Aorta (tissue), 5 donors: ENCODE measurements at places on chromosomes 16 and 17. TPM values are rescaled to one million over a fixed set of nuclear protein-coding genes. Genes with fewer than 3 reads are reported as not detected.

DNA sequence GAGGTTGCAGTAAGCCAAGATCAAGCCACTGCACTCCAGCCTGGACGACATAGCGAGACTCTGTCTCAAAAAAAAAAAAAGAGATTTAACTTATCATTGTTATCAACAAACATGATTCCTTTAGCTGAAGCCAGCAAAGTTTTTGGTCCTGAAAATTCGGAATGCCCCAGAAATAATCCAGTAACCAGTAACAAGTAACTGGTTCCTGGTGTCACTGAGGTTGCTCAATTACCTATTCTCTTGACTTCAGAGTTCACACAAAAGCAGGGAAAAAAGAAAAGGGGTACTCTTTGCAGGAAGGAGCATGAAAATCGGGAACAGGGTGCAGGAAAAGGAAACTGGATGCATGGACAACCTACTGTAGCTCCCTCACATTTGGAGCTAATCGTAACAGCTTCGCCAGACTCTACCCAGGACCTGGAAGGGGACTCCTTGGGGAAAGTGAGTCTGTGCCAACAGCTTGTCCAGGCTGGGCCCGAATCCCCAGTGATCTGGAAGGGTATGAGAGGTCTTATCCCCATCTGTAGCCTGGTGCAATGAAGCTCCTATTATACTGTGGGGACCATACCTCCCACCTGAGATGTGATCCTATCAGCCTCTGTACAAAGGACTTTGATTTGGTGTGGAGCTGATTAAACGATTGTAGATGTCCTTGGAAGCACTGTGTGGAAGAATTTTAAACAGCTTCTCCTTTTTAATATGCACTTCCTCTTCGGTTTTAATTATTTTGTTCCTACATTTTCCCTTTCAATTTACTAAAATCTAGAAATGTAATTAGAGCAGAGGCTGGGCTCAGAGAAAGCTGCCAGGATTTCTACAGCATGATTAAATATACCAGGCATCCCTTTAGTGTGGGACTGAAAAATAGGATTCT lies 3.4 kb upstream of the SPOP start:
- no peaks in the 10 kb centered on the region for H3K36me3 ChIP-seq
- DNase-seq: no peak
- H3K27ac ChIP-seq: no peak overlapping the region
- no peaks in the 10 kb centered on the region for H3K27me3 ChIP-seq

Gene KRTAP4-3
- total RNA-seq: not detected

DNA sequence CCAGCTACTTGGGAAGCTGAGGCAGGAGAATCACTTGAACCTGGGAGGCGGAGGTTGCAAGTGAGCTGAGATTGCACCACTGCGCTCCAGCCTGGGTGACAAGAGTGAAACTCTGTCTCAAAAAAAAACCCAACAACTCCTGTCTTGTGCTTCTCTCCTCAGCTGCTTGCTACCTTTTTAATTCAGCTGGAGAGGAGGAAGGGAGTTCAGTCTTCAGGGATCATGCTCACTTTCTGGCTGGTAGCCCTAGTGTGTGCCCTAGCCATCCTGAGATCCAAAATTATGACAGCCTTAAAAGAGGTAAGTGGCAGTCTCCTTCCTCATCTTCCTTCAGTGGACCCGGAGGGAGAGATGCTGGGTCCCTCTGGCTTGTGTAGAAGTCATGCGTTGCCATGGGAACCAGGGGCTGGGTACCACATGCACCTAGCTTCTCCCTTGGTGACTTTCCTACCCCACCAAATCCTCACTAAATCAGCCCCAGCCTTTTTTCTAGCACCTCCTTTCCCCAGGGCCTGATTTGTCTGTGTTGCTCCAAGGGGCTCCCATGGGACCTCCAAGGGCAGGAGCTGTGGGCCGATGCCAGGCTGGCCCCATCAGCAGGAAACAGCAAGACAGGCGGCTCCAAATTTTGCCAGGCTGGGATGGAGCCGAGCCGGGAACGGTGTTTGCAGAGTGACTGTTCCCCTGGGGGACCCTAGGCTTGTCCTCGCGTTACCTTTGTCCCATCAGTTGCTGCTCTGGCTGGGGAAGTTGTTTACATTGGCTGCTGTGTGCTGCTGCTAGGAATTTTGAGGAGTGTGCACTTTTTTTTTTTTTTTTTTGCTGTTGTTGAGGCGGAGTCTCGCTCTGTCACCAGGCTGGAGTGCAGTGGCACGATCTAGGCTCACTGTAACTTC lies 65.2 kb downstream of the ABCC1 start:
- no peaks in the 10 kb centered on the region for H3K4me1 ChIP-seq
- H3K4me3 ChIP-seq: no peak overlapping the region
- H3K27ac ChIP-seq: peak overlapping the region; percentile 43

Gene MPDU1
- 21.4 TPM for total RNA-seq

DNA sequence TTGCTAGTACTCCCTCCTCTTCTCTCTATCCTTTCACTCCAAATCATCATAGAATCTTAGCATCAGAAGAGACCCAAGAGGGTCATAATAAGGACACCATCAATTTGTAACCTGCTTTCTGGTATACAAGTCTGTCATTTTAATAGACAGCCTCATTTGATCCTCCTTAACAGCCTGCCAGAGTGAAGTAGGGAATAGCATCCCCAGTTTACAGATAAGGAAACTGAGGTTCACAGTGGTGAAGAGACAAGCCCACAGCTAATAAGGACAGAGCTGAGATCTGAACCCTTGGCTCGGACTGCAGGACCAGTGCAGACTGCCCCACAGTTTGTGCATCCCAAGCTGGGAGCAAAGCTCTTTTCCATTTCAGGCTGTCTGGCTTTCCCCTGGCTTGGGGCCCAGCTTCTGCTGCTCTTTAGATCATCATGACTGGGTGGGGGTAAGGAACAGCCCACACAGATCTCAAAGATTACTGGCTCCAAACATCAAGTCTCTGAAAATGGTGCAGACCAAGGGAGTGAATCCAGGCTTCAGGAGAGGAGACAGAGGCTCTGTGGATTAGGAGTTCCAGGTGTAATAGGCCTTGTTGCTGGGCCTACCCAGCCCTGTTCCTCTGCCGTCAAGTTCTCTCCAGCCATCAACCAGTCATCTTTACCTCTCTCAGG lies 10.3 kb upstream of the IGFBP4 start:
- no peak overlapping the region for H3K27ac ChIP-seq
- H3K36me3 ChIP-seq: no peaks in the 10 kb centered on the region
- H3K4me3 ChIP-seq: no peak overlapping the region
- no peaks in the 10 kb centered on the region for H3K27me3 ChIP-seq
- H3K4me1 ChIP-seq: no peaks in the 10 kb centered on the region

Gene ELMO3
- 0.97 TPM for total RNA-seq

GRCh38 chr17:50916026-50916707 lies 50.0 kb upstream of the TOB1 start:
- H3K4me3 ChIP-seq: no peak overlapping the region
- DNase-seq: no peak
- no peak overlapping the region for H3K27ac ChIP-seq
- H3K4me1 ChIP-seq: no peaks in the 10 kb centered on the region
- H3K27me3 ChIP-seq: no peaks in the 10 kb centered on the region
- no peaks in the 10 kb centered on the region for H3K36me3 ChIP-seq

- no peaks in the 10 kb centered on the region for H3K4me1 ChIP-seq
- DNase-seq: peak; percentile 59
- H3K36me3 ChIP-seq: no peaks in the 10 kb centered on the region
These were observed 8.5 kb upstream of the HOXB9 start for GRCh38 chr17:48634493-48635208.

- no peak overlapping the region for H3K4me3 ChIP-seq
- no peaks in the 10 kb centered on the region for H3K36me3 ChIP-seq
- H3K27me3 ChIP-seq: no peaks in the 10 kb centered on the region
These were observed 73.2 kb upstream of the RPL38 start for GRCh38 chr17:74130276-74130675.

- no peak overlapping the region for H3K4me3 ChIP-seq
- no peak overlapping the region for H3K27ac ChIP-seq
- DNase-seq: no peak
- H3K4me1 ChIP-seq: no peaks in the 10 kb centered on the region
- no peaks in the 10 kb centered on the region for H3K27me3 ChIP-seq
These were observed 204.2 kb downstream of the CA10 start for GRCh38 chr17:51954232-51954765.

Gene NGFR
- 55.7 TPM for total RNA-seq

Gene MT1M
- 129 TPM for total RNA-seq

GRCh38 chr17:386141-386876 lies 33.7 kb upstream of the RPH3AL start:
- H3K36me3 ChIP-seq: no peaks in the 10 kb centered on the region
- H3K4me3 ChIP-seq: peak overlapping the region; percentile 74
- H3K4me1 ChIP-seq: no peaks in the 10 kb centered on the region
- H3K27ac ChIP-seq: no peak overlapping the region

- no peaks in the 10 kb centered on the region for H3K27me3 ChIP-seq
- DNase-seq: no peak
- H3K27ac ChIP-seq: no peak overlapping the region
- H3K4me1 ChIP-seq: no peaks in the 10 kb centered on the region
These were observed 4.8 kb downstream of the CTRB2 start for GRCh38 chr16:75202069-75202590.

GRCh38 chr17:43915559-43915958 lies 8.2 kb upstream of the MPP2 start:
- DNase-seq: no peak
- no peak overlapping the region for H3K27ac ChIP-seq
- no peak overlapping the region for H3K4me3 ChIP-seq

DNA sequence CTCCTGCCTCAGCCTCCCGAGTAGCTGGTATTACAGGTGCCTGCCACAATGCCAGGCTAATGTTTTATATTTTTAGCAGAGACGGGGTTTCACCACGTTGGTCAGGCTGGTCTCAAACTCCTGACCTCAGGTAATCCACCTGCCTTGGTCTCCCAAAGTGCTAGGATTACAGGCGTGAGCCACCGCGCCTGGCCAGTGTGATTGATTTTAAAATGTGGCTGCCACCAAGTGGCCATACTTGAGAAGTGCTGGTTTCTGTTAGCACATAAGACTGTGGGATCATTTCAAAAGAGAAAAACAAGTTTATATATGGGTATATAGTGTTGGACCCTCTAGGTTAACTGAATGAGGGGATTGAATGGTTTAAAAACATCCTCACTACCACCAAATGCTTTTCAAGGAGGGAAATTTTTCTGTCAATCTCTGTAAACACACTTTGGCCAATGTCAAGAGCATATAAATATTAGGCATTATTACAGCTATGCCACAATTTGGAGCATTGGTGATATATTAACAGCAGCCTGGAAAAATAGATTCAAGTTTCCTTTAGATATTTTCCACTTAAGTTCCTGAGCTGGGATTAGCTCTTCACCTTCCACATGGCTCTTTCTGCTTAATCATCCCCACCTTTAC lies 13.5 kb upstream of the DHRS13 start:
- H3K4me3 ChIP-seq: no peak overlapping the region
- no peaks in the 10 kb centered on the region for H3K4me1 ChIP-seq
- peaks cover 14% of the 10 kb centered on the region for H3K36me3 ChIP-seq
- no peak overlapping the region for H3K27ac ChIP-seq
- no peak for DNase-seq

DNA sequence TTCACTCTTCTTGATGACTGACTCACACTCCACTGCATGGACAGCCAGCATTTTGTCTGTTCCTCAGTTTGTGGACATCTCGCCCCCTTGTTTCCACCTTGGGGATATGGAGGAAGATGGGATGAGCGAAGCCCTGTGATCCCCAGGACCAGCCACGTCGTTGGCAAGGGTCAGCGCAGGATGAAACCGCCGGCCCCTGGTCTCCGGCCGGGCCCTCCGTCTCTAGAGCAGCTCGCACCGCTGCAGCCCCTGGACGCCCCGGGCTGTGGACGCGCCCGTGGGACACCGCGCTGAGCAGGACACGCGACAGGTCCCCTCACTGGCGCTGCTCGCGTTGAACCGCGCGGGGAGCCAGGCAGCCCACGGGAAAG lies 604 bp upstream of the ZC3H18 start:
- no peaks in the 10 kb centered on the region for H3K36me3 ChIP-seq
- DNase-seq: no peak

Gene MT1G
- total RNA-seq: 5.3 TPM

DNA sequence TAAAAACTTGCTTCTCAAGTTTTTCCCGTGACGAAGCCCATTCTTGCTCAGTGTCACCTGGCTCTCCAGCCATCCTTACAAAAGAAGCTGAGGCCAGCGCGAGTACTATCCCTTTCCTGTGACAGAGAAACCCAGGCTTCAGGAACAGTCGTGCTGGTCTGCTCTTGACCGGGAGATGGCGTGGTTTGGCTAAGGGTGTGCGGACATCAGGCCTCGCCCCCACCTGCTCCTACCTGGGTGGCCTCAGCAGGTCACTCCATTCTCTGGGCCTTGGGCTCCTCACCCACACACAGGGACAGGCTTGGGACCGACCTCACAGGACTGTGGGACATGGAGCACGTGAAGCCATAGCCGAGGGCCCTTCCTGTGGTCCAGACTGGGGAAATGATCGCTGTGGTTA lies 75.2 kb upstream of the CIBAR2 start:
- no peaks in the 10 kb centered on the region for H3K27me3 ChIP-seq
- H3K27ac ChIP-seq: no peak overlapping the region
- H3K4me1 ChIP-seq: no peaks in the 10 kb centered on the region
- no peak overlapping the region for H3K4me3 ChIP-seq
- H3K36me3 ChIP-seq: no peaks in the 10 kb centered on the region
- no peak for DNase-seq

DNA sequence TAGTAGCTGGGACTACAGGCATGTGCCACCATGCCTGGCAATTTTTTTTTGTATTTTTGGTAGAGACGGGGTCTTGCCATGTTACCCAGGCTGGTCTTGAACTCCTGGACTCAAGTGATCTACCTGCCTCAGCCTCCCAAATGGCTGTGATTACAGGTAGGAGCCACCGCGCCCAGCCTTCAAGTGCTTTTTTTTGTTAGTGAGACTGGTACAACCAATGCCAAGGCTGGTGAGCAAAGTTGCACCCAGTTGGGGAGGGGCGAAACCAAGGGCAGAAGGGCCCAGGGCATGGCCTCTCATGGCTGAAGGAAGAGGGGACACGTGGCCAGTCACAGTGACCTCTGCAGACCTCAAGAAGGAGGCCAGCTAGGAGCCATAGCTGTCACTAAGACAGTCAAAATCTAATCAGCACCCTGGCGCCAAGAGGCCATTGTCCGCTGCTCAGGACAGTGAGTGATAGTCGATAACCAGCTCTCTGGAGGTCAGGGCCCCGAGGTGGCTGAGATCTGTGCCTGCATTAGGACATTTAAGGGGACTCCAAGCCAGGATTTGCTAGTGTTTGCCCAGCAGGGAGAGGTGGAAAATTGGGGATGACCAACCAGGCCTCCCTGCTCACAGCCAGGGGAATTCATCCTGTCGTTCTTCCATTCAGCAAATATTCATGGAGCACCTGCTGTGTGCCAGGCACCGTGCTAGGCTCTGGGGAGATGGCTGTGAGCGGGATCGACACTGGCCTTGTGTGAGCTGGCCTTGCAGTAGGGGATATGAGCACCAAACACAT lies 10.2 kb downstream of the IL4R start:
- no peaks in the 10 kb centered on the region for H3K27me3 ChIP-seq
- H3K4me1 ChIP-seq: no peaks in the 10 kb centered on the region

DNA sequence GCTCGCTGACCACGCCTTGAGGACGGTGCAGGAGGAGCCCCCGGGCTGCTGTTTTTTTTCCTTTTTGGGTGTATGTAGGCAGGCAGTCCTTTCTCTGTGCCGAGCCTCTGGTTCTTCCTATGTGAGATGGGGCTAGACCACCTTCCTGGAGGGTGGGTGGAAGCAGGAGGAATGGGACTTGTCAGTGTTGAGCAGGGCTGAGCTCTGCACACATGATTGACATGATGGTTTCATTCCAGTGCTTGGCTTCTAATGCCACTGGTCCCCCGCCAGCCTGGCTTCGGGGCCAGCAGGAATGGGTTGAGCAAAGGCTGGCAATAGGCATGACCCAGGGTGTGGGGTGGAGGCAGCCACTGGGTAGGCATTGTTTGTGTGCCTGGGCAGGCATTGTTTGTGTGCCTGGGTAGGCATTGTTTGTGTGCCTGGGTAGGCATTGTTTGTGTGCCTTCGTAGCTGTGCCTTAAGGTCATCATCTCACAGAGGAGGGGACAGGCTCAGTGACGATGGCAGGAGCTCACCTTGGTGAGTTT lies 14.2 kb upstream of the ADCY7 start:
- H3K4me3 ChIP-seq: no peak overlapping the region
- no peaks in the 10 kb centered on the region for H3K36me3 ChIP-seq
- DNase-seq: peak; percentile 66
- H3K27ac ChIP-seq: no peak overlapping the region
- H3K4me1 ChIP-seq: no peaks in the 10 kb centered on the region
